Activated T-cell treated with anti-CD3 and anti-CD28 coated beads for 1 hour (primary cell): ENCODE measurements at places on chromosomes 5 and 9.

DNA sequence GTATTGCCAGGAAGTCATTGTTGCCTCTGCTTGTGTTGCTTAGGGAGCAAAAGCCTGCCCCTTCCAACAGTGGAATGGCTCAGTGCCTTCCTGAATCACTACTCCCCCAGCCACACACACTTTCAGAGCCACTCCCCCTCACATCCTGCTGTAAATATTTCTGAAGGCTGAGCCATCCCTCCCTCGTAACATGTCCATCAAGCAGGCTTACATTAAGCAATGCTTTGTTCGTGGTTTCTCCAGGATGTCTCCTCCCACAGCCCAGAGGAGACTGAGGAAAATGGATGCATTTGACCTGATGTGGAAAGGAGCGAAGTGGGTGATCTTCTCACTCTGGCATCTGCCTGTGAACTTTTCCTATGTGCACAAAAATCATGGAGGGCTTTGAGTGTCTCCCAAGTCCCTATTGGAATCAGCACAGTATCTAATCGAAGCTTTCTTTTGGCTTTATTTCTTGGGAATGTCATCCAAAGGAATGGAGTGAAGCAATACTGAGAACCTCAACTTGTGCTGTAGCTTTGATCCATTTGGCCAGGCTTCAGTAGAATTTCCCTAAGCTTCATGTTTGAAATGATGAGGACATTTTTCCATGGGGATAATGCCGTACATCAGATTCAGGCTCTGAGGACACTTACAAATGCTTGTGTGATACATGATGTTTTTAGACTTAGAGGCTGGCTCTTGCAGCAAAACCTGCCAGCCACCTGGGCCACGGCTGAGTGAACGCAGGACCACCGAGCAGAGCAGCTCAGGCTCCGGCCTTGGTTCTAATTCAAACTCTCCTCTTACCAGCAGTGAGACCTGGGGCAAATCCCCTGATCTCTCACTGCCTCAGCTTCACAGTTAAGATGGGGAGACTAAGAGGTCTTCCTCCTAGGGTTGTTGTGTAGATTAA, 389.1 kb downstream of the ENC1 start:
- no peak for DNase-seq

DNA sequence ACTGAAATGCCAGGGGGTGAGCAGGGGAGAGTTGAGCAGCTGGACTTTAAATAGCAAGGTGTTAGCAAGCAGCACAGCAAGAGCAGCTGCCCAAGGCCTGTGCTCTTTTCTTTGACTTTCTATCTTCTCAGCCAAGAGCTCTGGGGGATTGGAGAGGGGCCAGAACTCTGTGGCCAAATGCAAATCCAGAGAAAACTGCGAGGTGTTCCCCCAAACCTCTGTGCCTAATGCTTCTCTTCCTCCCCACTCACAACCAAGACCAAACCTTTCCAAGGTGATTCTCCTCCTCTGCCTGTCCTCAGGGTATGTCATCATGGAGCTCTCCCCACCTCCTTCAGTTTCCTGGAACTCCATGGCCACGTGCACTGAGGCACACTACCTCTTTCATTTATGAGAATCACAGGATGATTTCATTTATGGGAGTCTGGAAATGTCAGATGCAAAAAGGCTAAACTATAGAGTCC, 118.7 kb upstream of the WWC1 start:
- no peak for DNase-seq

GRCh38 chr9:13863112-13863511, 450.8 kb downstream of the NFIB start:
- no peak for DNase-seq

DNA sequence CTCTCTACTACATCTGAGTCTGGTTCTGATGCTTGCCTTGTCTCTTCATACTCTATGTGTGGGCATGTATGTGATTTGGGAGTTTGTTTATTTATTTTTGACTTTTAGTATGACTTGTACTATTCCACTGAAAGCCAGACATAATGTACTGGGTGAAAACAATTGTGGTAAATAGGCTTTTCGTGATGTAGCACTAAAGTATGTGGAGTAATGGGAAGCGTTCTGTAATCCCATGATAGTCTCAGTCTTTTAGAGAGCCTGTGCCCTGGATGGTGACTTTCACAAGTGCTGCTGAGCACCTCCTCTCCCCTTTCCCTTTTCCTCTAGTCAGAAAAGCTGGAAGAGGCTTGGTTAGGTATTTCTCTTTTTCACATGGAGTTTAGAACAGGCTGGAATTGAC, 85.8 kb upstream of the S1PR3 start:
- DNase-seq: no peak
